ENCODE measurements at places on chromosomes 6 and 20.

GRCh38 chr6:100730001-100730980, 150.8 kb downstream of the ASCC3 start:
- no peak for DNase-seq

- no peak for DNase-seq
These were observed 8.8 kb upstream of the CDH22 start for GRCh38 chr20:46316984-46317684.

- DNase-seq: no peak
These were observed 284.0 kb downstream of the KCNQ5 start for GRCh38 chr6:72905705-72906478.

- peak; percentile 14 for DNase-seq
These were observed 82.1 kb downstream of the ADAT2 start for GRCh38 chr6:143368426-143368825.

GRCh38 chr20:25486377-25486776, 78.9 kb downstream of the GINS1 start:
- peak; percentile 16 for DNase-seq

GRCh38 chr6:74901576-74901975, 304.3 kb downstream of the COL12A1 start:
- DNase-seq: no peak

DNA sequence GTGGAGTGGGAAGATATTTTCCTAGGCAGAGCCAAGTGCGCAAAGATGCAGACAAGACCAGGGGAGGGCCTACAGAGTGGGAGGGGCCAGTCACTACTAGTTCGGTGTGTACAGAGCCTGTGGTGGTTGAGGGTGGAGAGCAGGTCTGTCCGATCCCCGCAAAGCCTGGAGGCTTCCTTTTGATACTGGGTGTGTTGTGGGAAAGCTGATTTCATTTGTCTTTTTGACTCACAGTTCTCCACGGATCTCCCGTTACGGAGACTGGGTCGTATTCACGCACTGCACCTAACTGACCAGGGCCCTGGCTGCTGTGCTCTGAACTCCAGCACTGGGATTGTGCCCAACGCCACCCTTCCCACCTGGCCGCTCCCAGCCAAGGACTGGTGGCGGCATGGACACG, 1.4 kb upstream of the TIAM2 start:
- no peak for DNase-seq

- no peak for DNase-seq
These were observed 220.7 kb upstream of the NOX3 start for GRCh38 chr6:155676346-155676745.

GRCh38 chr20:19048995-19049501, 163.4 kb upstream of the SLC24A3 start:
- no peak for DNase-seq

- DNase-seq: no peak
These were observed 34.3 kb upstream of the MLN start for GRCh38 chr6:33837971-33838665.

- no peak for DNase-seq
These were observed 128.7 kb downstream of the LY86 start for GRCh38 chr6:6716998-6717763.

DNA sequence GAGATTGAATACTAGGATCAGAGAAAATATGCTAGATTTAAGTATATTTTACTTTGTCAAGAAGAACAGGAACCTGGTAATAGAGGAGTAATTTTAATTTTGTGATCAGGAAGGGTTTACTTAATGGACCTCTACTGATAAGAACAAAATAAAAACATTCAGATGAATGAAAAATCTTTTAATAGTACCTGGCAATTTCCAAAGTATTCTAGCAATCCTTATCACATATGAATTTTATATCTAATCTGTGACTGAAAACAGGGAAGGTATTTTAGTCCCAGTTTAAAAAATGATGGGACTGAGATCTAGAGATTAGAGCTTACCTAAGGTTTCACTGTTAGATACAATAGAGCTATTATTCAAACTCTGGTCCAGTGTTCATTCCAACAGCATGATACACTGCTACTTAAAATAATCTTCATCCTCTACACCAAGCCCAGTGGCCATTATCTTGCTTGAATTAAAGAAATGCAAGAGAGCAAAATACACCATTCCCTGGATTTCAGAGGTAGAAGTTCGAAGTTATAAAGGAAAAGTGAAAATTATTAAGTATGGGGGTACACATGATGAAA, 13.5 kb downstream of the SLC17A5 start:
- no peak for DNase-seq

DNA sequence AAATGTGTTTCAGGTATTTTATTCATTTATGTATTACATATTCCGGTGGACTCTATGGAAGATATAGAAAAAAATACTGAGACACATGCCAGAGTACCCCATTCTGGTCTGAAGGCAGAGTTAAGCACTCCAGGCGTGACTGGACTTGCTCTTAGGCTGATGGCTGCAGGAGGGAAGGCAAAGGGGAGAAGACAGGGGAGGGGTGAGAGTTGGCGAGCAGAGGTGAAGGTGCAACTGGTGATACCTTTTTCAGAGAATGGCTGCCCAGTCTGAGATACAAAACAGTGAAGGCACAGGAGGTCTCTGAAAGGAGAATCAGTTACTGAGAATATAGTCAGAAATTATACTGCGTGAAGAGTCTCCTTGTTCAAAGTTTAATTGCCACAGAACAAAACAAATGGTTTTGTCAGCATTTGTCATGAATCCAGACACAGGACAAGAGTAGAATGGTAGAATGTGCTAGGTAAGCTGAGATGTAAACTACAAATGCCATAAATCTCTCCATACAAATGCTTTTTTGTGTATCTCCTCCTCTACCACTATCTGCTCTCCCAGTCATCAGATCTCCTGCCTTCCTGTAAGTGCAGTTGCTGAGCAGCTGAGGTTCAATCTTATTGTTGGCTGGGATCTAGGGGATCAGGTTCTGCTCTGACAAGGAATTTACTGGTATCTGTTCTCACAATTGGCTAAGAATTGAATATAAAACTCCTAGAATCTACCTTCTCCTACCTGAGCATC, 104.2 kb upstream of the DST start:
- DNase-seq: no peak

- peak; percentile 73 for DNase-seq
These were observed 111.9 kb downstream of the HIVEP2 start for GRCh38 chr6:142833054-142833453.

GRCh38 chr6:116351101-116351500, 19.6 kb upstream of the DSE start:
- DNase-seq: no peak

GRCh38 chr6:143594647-143595046, 83.1 kb upstream of the PHACTR2 start:
- peak; percentile 8 for DNase-seq
